Melanocyte of skin (primary cell): ENCODE measurements at places on chromosomes 3 and 15. TPM values are rescaled to one million over a fixed set of nuclear protein-coding genes. Genes with fewer than 3 reads are reported as not detected.

ARGFX gene
- not detected in 2 replicates for total RNA-seq

LRTM1 gene
- not detected in 2 replicates for total RNA-seq

LINGO1 gene
- total RNA-seq, result 4.0 and 9.1 TPM in 2 replicates

CELSR3 gene
- total RNA-seq, result 0.33 and 0.46 TPM in 2 replicates

CEP19 gene
- 4.7 and 5.9 TPM in 2 replicates for total RNA-seq

GMPPB gene
- total RNA-seq, result 20.0 and 20.3 TPM in 2 replicates

GOLGA6L4 gene
- 0.73 and 1.0 TPM in 2 replicates for total RNA-seq

CHST13 gene
- not detected in 2 replicates for total RNA-seq
